Activated T-helper 9 cell treated with anti-CD3 and anti-CD28 coated beads, Interleukin-2, amount 50 U/mL, for 16 hours (primary cell): ENCODE measurements at places on chromosomes 2 and 18.

GRCh38 chr2:135059577-135059976, 7.5 kb downstream of the RAB3GAP1 start:
- no peak for DNase-seq

- no peak for DNase-seq
These were observed 4.0 kb upstream of the LDLRAD4 start for GRCh38 chr18:13214609-13215008.

DNA sequence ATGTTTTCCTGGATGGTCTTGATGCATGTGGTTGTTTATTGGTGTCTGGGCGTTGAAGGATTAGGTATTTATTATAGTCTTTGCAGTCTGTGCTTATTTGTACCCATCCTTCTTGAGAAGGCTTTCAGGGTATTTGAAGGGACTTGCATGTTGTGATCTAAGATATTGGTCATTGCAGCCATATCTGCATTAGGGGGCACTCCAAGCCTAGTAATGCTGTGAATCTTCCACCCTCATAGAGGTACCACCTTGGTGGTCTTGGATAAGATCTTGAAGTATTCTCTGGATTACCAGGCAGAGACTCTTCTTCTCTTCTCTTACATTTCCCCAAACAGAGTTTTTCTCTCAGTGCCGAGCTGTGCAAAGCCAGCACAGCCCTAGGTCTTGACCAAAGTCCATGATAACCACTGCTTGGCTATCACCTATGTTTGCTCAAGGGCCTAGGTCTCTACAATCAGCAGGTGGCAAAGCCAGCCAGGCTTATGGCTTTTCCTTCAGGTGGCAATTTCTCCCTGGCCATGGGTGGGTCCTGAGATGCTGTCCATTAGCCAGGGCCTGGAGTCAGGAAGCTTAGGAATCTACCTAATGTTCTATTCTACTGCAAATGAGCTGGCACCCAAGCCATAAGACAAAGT, 15.4 kb upstream of the PPP1R1C start:
- no peak for DNase-seq

GRCh38 chr2:50135821-50136220, 896.1 kb downstream of the NRXN1 start:
- DNase-seq, result no peak

DNA sequence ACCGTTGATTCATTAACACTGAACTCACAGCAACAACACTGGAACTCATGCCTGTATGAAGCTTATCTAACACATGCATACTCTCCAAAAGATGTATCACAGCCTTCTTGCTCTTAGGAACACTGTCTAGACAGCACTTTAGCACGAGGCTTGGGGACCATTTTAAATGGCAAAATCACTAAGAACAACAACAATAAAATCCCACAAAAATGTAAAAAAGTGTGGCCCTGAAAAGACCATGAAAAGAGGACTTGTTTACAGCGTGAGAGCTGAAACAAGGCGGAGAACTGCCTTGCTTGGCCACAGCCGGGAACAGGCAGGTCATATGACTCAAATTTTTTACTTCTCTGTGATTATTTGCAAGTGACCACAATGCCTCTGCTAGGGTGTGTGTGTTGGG, 48.1 kb downstream of the CHN1 start:
- no peak for DNase-seq

DNA sequence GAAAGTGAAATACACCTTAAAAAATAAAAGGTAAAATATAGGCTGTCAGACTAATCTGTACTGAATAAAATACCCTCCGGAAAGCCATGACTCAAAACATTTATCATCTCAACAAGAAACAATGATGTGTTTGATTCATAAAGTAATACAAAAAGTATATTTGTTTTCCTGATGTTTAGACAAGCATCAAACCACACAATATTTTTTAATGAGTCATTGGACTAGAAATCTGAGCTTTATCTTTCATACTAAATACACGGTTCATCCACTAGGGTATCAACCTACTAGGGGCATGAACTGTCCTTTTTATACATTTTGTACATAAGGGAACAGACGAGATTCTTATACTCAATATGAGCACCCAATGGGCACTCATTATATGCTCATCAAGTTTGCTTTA, 31.3 kb downstream of the CD226 start:
- no peak for DNase-seq
